ENCODE measurements at places on chromosomes 3 and 15.
A peak's percentile ranks its signal among the peaks of the same experiment; 100 is the strongest.

DNA sequence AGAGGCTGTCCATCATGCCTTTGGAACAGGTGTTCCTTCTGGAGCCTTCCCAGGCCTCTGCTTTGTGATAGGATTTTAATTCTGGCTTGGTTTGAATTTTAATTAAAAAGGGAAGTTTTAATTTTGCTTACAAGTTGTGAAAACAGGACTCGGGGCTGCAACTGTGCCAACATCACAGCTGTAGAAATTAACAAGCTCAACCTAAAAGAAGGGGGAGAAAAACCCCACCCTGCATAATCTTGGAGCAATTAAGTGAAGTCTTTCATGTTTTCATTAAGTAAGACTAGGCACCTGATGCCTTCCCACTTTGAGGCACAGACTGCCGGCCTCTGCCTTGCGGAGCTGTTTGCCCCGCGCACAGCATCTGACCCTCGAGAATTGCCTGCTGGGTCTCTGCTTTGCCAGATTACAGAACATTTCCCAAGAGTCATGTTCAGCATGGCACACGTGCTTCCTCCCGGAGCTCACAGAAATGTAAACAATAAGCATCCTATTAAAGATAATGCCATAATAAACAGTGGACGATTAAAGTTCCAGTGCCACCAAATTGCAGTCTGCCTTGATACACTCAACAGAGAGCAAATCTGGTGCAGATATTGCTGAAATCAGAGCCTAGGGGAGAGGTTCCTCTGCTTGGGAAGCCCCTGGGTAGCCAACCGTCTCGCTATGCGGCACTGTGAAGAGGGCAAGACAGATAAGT, 364.2 kb downstream of the LRTM1 start:
- DNase-seq = no peak

GRCh38 chr3:146598535-146598934, 6.6 kb downstream of the PLSCR5 start:
- no peak for DNase-seq

- no peak for DNase-seq
Observed at GRCh38 chr3:119069725-119070124, 35.1 kb upstream of the IGSF11 start.

- DNase-seq = peak; percentile 88
Observed at GRCh38 chr15:51621936-51622603, 501 bp downstream of the DMXL2 start.

DNA sequence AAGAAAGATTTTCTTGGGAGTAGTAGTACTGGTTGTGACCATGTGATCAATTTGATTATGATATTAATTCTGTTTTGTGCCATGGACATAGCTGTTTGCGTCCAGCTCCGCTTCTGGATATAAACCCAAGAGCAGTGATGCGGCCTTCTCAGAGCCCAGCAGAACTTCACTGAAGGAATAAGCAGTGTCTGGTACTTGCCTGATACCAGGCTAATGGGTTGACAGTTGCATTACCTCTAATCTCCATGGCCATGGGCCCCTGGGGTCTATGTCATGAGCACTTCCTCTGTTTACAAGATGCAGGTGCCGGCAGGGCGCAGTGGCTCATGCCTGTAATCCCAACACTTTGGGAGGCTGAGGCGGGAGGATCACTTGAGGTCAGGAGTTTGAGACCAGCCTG, 36.3 kb upstream of the RAB6B start:
- DNase-seq = no peak

GRCh38 chr3:6512172-6512800, 348.6 kb upstream of the GRM7 start:
- DNase-seq = no peak

GRCh38 chr3:183988216-183988790, 29.4 kb downstream of the ABCC5 start:
- no peak for DNase-seq

DNA sequence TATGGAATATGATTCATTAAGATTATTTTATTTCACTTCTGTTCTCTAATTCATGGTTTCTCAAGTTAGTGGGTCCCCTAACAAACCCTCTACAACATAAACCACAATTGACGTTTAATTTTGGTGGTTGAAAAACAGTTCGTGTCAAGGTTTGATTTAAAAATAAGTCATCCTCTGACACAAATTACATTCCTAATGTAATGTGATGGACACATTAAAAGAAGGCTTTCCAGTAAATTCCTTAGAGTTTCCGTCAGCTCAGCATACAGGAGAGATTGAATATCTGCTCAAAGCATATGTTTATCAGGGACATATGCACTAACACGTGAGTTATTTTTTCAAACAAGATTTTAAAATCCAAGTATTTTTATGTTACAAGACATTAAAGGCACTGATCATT, 626.5 kb upstream of the ADAMTS9 start:
- no peak for DNase-seq

- no peak for DNase-seq
Observed at GRCh38 chr15:90230071-90230494, 3.7 kb downstream of the CIB1 start.

DNA sequence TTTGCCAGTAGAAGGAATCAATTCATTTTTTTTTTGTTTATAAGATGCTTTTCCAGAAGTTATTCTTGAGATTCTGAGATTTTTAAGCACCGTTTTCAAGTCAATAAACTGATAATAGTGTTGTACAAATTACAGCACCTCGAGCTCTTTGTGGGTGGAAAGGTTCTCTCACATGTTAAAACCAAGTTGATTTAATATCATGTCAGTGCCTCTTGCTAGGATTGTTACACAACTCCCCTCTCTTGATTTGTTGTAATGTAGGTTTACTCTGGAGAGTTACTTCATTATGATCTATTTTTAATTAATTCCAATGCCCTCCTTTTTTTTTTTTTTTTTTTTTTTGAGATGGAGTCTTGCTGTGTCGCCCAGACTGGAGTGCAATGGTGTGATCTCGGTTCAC, 25.8 kb upstream of the UBXN7 start:
- no peak for DNase-seq

GRCh38 chr3:103672346-103672745, 1237.5 kb downstream of the ZPLD1 start:
- no peak for DNase-seq

GRCh38 chr15:75454471-75455378, 3.2 kb upstream of the SIN3A start:
- peak; percentile 23 for DNase-seq

DNA sequence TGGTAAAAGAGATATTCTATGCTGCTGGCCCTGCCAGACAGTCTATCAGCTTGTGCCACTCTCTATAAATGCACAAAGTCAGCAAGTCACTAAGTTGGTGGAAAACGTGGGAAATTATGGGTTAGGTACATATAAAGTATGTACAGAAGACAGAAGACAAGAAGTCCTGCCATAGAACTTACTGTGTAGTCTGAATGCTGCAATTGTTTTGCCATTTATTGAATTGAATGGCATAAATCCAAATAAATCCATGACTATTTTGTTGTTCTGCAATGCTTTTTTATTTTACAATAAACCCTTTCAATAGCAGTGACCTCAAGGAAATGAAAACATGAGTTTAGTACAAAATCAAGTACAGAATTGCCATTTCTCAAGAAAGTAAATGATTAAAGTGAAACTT, 34.1 kb upstream of the TM4SF1 start:
- no peak for DNase-seq

GRCh38 chr3:104673981-104674380, 692.7 kb upstream of the ALCAM start:
- no peak for DNase-seq

DNA sequence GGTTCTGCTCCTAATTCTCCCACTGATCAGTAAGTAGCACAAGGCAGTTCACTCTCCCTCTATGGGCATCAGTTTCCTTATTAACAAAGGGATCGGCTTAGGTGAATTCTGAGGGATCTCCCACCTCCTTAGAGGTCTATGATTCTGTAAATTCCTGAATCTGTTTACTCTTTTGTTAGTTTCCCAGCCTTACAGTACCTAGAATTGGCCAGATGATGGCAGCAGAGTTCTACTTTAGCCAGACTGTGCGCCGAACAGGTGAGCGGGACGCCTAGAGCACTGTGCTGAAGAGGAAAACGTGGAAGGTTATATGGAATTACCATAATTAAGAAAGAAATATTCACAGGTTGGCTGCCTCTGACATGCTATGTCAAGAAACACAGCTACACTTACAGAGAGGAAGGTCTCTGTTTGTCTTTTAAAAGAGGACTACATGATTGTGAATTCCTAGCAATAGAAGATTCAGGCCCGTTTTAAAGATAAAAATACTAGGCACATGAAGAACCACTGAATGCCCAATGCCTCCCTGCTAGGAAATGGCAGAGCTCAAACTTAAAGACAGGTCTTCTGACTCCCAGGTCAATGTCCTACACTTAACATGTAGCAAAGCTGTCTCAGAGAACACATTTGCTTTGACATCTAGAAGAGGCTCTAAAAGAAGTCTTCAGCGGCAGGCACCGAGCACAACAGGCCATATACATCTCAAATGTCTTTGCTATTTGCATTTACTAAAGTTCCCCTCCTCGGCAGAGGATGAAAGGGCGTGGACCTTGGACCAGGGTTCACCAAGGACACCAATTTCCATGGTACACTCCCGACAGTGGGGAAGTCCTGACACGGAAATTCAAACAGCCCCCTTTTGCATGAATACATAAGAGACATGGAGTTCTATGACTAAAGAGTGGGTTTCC, 259.9 kb downstream of the FGF12 start:
- peak; percentile 41 for DNase-seq

DNA sequence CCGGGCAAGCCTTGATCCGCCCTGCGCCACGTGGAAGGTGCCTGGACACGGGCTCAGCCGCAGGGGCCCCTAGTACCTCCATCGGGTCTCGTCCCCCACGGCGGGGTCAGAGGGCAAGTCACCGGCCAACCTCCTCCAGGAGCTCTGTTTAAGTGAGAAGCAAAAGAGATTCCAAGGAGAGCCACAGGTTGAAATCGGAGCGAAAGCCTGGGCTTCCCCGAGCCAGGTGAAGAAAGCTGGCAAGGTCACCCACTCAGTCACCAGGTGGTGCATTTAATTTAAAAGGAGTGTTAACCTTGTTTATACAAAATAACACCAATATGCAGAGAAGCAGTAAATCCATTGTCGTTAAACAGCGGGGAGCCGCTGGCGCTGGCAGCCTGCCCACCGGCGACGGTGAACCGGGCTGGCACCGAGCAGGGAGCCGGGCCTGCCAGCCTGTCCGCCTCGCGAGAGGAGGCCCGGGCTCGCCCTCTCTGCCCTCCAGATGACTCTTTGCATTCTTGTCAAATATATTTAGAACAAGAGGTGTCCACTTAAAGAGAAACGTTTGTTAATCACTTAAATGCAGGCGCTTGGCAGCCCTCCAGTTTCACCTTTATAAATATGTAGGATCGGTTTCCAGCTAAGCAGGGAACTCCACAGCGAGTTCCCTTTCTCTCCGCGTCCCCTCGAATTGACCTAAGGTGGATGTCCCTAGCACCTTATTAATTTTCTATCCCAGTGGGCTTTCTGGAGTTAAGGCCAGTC, 277.3 kb upstream of the NR2F2 start:
- DNase-seq = no peak

- DNase-seq = no peak
Observed at GRCh38 chr3:31561891-31562290, 29.2 kb downstream of the STT3B start.

GRCh38 chr3:59191651-59192050, 141.8 kb upstream of the CFAP20DC start:
- no peak for DNase-seq

DNA sequence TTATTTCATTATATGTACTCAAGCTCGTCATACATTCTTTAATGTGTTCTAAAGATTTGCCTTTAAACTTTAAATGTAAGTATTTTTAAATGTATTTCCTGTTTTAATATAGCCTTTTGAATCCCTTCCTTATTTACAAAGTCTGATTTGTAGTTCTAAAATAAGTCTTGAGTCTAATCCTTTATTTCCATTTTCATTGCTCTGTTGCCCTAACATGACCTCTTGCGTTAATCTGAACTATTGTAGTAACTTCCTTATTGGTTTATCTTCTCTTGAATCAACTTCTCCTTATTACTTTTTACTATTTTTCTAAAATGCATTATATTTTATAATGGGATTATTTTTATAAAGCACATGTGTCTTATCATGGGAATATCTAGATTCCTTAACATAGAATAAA, 24.0 kb downstream of the KNL1 start:
- peak; percentile 59 for DNase-seq

DNA sequence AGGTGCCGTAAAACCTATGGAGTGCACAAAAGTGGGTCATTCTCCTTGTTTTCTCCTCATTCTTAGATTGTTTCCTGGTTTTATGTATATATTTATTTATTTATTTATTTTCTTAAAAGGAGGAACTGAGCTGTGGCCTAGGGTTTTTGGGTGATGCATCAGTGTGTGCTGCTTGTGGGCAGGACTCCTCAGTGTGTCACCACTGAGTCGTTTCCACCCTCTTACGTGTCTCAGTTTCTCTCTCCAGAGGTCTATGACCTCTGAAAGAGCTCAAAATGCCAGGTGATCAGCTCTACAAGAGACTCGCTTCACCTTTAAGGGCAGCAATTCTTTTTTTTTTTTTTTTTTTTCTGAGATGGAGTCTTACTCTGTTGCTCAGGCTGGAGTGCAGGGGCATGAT, 72.9 kb downstream of the CD200 start:
- DNase-seq = peak; percentile 45

GRCh38 chr3:190709351-190709773, 153.1 kb downstream of the GMNC start:
- DNase-seq = no peak

GRCh38 chr3:16916840-16917239, 32.1 kb downstream of the PLCL2 start:
- DNase-seq = no peak

GRCh38 chr3:73563896-73564582, 60.7 kb downstream of the PDZRN3 start:
- DNase-seq = no peak

- no peak for DNase-seq
Observed at GRCh38 chr15:77370580-77370979, 49.3 kb downstream of the PEAK1 start.

DNA sequence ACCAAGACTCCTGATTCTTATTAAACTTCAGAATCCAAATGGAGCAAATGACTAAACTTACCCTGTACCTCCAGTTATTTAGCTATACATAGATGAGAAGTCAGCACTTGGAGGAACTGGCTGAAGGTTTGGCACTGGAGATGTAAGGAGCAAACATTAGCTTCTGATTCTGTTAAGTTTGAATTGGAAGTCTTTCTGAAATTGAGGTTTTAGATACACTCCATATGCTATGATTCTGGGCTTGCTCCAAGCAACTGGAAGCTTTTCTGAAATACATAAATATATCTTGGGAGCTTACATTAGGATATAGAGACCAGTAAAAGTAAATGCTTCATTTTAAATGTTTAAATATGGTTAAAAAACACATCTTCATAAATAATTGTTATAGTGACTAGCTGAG, 333.7 kb downstream of the EPHA3 start:
- no peak for DNase-seq

DNA sequence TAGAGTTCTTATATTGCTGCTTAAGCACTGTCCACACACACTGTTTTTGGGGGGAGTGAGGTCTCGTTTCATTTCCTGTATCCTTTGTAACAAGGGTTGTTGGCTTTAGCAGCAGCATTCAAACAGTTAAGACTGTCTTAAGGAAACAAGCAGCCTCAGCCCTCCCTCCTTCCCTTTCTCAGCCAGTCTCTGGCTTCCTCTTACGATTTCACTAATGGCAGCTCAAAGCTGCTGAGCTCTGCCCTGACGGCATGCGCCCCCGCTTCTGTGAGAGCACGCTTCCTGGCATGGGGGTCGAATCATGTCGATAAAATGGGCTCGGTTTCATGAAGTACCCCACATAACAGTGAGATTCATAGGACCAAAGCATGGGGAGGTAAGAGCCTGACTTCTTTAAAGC, 105.0 kb downstream of the KLHL25 start:
- peak; percentile 88 for DNase-seq

All from suppressor macrophage treated with lipopolysaccharide for 4 hours (primary cell).